ENCODE measurements at places on chromosomes 12 and 14.

GRCh38 chr14:42532194-42532593 lies 925.5 kb downstream of the LRFN5 start:
- no peak for DNase-seq

DNA sequence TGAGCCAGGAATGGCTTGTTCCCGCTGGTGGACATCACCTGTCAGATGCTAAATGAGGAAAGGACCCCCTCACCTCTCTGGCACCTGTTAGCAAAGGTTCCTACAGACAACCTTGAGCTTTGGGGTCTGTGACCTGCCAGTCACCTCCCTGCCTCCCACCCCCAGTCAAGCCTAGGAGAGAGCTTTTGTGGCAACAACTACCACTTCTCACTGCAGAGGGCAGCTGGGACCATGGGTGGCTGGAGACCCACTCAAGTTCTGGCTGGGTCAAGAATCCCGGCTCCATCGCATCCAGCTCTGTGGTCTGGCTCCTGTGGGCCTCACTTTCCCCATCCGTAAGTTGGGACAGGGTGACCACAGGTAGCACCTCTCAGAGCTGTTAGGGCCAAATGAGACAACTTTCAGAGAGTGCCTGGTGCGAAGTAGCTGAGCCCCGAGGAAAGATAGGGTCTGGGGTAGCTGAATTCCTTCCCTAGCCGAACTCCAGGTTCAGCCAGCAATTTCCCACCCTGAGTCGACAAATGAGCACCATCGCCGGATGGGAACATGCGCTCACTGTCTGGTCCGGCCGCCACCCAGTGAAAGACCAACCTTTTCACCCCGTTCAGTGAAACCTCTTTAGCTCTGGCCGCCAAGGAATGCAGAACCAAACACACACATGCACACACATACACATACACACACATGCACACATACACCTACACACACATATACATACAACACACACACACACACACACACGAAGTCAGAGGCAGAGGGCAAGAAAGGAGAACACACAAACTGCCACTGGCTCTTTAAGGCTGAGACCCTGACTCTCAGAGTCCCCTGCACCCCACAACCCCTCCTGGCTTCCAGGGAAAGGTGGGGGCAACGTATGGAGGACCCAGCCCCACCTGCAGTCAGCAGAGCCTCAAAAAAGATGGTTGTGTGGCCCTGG lies 1.9 kb downstream of the TMEM119 start:
- no peak for DNase-seq

- DNase-seq: no peak
Measured at GRCh38 chr12:126960221-126960620, 1306.7 kb upstream of the TMEM132C start.

DNA sequence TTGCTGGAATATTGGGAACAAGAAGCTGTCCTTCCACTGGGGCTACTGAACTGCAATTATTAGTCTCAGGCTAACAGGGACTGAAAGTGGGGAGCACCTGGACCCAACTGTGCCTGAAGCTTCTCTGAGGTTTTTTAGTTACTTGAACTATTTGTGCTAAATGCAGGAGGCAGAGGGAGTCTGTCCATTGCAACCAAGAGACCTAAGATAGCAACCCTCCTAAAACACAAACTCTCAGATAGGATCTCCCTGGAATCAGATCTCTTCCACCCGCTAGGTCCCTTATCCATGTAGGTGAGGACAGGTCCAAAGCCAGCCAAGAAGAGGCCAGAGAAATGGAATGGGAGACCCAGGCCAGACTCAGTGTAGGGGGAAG lies 58.1 kb downstream of the NCOR2 start:
- DNase-seq: no peak

- DNase-seq: no peak
Measured at GRCh38 chr12:102631274-102631673, 150.9 kb upstream of the IGF1 start.

DNA sequence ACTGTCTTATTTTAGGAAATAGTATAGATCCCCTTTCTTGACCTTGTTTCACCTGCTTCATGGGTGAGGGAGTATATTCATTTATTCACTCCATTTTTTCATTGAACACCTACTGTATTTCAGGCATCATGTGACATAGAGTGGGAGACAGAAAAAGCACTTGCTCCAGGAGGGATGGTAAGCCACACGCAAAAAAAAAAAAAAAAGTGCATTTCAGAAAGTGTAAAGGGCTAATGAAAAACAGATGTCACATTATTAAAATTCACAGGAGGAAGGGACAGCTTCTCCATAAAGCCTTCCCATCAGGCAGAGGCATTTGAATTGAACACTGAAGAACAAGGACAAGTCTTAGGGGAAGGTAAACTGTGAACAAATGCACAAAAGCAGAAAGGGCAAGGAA lies 7.5 kb downstream of the SLC8A3 start:
- DNase-seq: no peak

- DNase-seq: peak; percentile 47
Measured at GRCh38 chr14:20631023-20631879, 10.2 kb downstream of the OR6S1 start.
